Head of caudate nucleus (tissue), 42 donors: ENCODE measurements at places on chromosomes 5 and 9.
A peak's percentile ranks its signal among the peaks of the same experiment; 100 is the strongest.

DNA sequence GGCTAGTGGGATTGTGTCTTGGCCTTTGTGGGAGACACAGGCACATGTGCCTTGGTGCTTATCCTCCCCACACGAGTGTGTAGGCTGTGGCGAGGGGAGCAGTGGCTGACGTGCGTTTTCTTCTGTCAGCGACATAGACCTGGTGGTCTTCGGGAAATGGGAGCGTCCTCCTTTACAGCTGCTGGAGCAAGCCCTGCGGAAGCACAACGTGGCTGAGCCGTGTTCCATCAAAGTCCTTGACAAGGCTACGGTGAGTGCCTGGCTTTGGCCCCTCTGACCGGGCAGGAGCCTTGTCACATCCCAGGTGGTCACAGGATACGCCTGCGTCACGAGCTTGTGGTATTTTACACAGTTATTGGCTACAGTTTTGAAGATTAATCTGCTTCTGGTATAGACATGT is 26.4 kb downstream of the TENT4A start:
- peak; percentile 4 for DNase-seq

- no peak for DNase-seq
These were observed 99.8 kb downstream of the ESM1 start for GRCh38 chr5:54885636-54886035.

- DNase-seq = peak; percentile 77
These were observed 87.5 kb downstream of the KLHL3 start for GRCh38 chr5:137648361-137648760.

DNA sequence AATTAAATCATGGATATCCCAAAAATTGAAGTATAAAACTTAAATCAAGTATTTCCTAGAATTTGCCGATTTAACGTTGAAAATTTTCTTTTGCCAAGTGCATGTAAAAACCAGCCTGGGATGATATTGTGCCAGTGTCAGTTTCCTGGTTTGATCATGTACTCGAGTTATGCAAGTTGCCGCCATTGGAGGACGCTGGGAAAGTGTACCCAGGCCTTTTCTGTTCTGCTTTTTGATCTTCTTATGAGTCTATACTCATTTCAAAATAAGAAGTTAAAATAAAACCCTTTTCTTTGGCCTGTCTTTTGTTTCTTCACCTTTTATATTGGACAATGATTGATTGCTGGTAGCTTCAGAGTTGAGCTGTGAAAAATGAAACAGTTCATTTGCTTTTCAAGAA is 93.1 kb upstream of the NFIL3 start:
- no peak for DNase-seq

DNA sequence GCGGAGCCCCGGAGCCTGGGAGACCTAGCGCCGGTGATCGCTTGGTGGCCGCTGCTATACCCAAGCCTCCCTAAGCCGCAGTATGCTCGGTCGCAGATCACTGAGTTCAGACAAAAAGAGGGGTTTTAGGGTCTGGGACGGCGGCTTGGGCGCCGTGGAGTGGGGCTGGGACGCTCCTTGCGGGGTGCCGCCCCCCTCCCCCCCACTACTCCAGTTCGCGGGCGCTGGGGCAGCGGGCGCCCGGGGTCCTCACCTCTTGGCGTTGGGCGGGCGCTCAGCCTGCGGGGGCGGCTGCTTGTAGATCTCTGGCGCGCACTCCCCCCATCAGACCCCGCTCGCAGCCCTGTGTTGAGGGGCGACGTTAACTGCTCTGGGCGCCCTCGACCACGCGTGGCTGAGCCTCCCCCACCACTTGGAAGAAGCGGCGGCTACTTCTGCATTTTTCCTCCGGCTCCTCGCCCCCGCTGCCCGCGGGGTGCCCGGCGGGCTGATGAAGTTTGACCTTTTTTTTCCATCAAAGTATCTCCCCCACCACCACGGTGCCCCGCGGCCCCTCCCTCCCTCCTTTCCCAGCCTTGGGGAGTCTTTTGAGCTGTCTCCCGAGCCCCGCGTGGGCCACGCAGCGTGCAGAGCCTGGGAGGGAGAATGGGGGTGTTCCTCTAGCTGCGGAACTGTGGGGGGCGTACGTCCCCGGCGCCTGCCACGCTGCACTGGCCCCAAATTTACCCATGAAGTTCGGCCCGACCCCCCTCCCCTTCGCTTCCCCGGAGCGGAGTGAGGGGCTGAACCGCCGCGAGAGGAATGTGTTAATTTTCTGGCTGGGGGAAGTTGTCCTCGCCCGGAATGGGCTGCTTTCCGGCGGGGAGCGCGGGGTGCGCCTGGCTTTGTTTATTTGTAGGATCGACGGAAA is 1.2 kb downstream of the CXXC5 start:
- DNase-seq = peak; percentile 74

- no peak for DNase-seq
These were observed 23.8 kb downstream of the RETREG1 start for GRCh38 chr5:16593013-16593412.

GRCh38 chr5:91283326-91283725 is 99.8 kb downstream of the ARRDC3 start:
- no peak for DNase-seq

GRCh38 chr9:101668421-101668820 is 70.0 kb downstream of the GRIN3A start:
- DNase-seq = no peak

GRCh38 chr5:41532485-41532884 is 22.1 kb upstream of the PLCXD3 start:
- DNase-seq = no peak
